Type B pancreatic cell (in vitro differentiated cells): ENCODE measurements at places on chromosomes 3 and 15. TPM values are rescaled to one million over a fixed set of nuclear protein-coding genes. Genes with fewer than 3 reads are reported as not detected.
A peak's percentile ranks its signal among the peaks of the same experiment; 100 is the strongest.

Gene BUB1B
- 21.8 and 69.5 TPM in 2 replicates for total RNA-seq

DNA sequence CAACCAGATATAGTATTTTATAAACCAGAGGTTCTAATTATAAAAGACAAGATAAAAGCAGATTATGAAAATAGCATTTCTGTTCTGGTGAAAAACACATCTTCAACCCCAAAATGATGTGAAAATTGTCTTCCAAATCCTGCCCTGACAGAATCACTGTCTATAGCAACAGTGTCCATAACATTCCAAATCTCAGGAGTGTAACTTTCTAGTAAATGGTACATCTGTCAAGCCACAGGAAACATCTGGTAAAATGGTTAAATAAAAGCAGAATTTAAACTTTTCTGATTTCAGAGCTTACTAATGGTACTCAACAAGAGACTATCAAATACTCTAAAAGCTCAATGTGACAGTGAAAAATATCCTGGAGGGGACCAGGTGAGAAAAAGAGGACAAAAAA, 60.5 kb downstream of the VGLL4 start:
- peak overlapping the region; percentile 89 for H3K27ac ChIP-seq
- no peak for DNase-seq
- no peaks in the 10 kb centered on the region for H3K27me3 ChIP-seq
- peaks cover 82% of the 10 kb centered on the region for H3K4me1 ChIP-seq

Gene VGLL3
- total RNA-seq = 11.1 and 25.3 TPM in 2 replicates

Gene PLCL2
- total RNA-seq = 6.5 and 10.6 TPM in 2 replicates

DNA sequence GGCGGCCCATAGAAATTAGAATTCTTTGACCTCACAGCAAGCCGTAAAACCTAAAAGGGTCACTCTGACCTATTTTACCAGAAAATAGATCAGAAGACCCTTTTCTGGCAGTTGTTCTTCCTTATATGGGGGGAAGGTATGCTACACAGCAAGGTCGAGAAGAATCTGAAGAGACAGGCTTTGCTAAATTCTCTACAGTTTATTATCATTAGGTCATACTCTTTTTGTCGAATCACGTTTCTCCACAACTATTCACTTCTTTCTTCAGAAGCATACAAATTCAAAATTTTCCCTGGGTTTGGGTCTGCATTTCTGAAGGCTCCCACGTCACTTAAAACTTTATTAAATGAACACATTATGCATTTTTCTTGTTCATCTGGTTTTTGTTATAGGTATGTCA, 229.5 kb upstream of the GRM7 start:
- no peak overlapping the region for H3K4me3 ChIP-seq
- no peaks in the 10 kb centered on the region for H3K36me3 ChIP-seq
- H3K27ac ChIP-seq = peak overlapping the region; percentile 23
- no peaks in the 10 kb centered on the region for H3K4me1 ChIP-seq
- no peaks in the 10 kb centered on the region for H3K27me3 ChIP-seq

Gene SLC28A1
- 0.19 and 0.31 TPM in 2 replicates for total RNA-seq

DNA sequence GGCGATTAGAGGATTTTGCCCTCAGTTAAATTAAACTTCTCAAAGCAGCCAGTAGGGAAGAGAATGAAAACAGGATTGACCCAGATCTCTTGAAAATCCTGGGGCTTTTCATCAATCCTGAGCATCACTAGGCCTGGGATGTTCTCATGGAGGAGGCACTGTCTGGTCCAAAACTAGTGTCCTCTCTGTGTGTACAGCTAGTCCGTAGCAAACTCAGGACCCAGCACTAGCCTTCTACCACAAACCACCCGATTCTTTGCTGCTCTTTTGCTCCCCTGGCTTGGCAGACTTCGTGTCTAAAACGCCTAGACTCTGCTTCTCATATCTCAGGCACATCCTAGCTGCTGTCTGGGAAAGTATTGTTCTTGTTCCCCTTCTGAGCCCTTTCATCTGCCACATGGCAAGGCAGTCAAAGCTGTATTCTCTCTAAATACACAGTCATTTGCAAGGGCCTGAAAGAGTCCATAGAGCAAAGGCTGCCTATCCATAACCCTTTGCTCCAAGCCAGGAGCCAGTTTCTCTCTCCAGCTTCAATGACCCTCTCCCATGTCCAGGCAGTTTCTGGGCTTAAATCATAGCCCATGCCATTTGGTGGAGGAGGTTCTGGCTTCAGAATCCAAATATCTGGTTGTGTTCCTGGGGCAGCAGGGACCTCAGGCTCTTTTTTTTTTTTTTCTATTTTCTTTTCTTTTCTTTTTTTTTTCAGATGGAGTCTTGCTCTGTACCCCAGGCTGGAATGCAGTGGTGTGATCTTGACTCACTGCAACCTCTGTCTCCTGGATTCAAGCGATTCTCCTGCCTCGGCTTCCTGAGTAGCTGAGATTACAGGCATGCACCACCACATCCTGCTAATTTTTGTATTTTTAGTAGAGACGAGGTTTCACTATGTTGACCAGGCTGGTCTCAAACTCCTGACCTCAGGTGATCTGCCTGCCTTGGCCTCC, 52.4 kb downstream of the CDC25A start:
- no peak for DNase-seq
- no peaks in the 10 kb centered on the region for H3K36me3 ChIP-seq
- H3K27ac ChIP-seq = no peak overlapping the region
- H3K4me3 ChIP-seq = no peak overlapping the region
- no peaks in the 10 kb centered on the region for H3K27me3 ChIP-seq

DNA sequence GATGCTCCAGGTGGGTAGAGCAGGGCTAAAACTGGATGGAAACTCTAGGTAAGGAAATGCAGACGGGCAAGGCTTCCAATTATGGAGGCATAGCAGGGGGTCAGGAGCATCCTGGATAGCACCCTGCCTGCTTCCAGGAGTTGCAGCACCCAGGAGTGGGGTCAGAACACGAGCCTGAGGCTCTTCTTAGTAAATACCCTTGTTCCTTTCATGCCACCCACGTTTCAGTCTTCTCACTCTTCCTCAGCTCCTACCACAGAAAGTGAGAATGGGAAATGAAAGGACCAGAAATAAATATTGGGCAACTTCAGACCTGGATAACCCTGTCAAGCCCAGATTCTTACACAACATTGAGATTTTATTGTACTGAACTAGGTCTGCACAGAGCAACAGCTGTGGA, 16.4 kb downstream of the CCR1 start:
- H3K27ac ChIP-seq = no peak overlapping the region
- H3K4me1 ChIP-seq = no peaks in the 10 kb centered on the region
- no peaks in the 10 kb centered on the region for H3K27me3 ChIP-seq
- DNase-seq = no peak
- H3K4me3 ChIP-seq = no peak overlapping the region
- no peaks in the 10 kb centered on the region for H3K36me3 ChIP-seq

Gene CCR9
- total RNA-seq = not detected in 2 replicates

Gene SERINC4
- total RNA-seq = 0.14 and 0.17 TPM in 2 replicates

Gene DNAJC13
- 30.8 and 34.0 TPM in 2 replicates for total RNA-seq

- peaks cover 4% of the 10 kb centered on the region for H3K36me3 ChIP-seq
- peak overlapping the region; percentile 0 for H3K27ac ChIP-seq
- no peak overlapping the region for H3K4me3 ChIP-seq
Observed at GRCh38 chr15:57500979-57501576, 90.6 kb upstream of the MYZAP start.

- no peak overlapping the region for H3K4me3 ChIP-seq
- H3K36me3 ChIP-seq = peaks cover 12% of the 10 kb centered on the region
- no peak overlapping the region for H3K27ac ChIP-seq
- H3K27me3 ChIP-seq = no peaks in the 10 kb centered on the region
- DNase-seq = no peak
- H3K4me1 ChIP-seq = peaks cover 38% of the 10 kb centered on the region
Observed at GRCh38 chr3:66033241-66034138, 5.2 kb downstream of the MAGI1 start.

Gene ECE2
- not detected in 2 replicates for total RNA-seq

Gene TMCO5A
- total RNA-seq = not detected in 2 replicates

DNA sequence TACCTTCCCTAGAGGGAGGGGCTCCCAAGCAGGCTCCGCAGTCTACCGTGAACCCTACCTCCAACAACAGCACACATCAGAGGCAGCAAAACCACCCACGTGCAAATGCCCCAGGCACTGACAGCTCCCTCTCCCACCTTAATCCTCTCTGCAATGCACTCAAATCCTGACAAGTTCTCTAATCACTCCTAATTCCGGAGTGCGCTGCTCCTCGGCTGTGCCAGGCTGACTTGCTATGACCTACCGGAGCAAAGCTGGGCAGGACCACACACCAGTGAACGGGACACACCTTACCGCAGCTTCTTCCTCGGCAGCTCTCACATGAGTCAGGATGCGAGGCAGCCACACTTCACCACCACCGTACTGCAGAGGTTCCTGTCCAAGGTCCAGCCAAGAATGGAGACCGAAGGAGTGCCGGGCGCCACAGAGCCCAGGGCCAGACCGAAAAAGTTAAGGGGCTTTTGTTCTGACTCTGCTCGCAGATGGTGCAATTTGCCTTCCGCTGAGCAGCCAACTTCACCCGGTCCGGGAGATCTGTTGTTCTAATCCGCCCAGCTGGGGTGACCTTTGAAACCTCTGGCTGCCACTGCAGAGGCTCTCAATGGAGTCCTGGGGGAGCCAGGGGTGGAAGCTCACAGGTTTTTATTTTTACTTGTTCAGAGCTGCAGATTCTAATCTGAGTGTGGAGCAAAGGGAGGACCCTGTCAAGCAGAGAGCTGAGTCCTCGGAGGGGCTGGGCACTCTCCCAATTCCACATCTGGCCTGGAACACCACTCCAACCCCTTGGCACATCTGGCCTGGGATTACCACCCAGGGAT, 84.4 kb downstream of the MYLK start:
- no peak for DNase-seq
- peak overlapping the region; percentile 9 for H3K27ac ChIP-seq
- H3K36me3 ChIP-seq = no peaks in the 10 kb centered on the region
- peak overlapping the region; percentile 75 for H3K4me3 ChIP-seq
- H3K4me1 ChIP-seq = peaks cover 35% of the 10 kb centered on the region

GRCh38 chr3:9727743-9728142, 3.8 kb upstream of the BRPF1 start:
- H3K4me3 ChIP-seq = no peak overlapping the region
- no peaks in the 10 kb centered on the region for H3K36me3 ChIP-seq
- no peak overlapping the region for H3K27ac ChIP-seq
- peaks cover 35% of the 10 kb centered on the region for H3K27me3 ChIP-seq
- H3K4me1 ChIP-seq = peaks cover 12% of the 10 kb centered on the region

DNA sequence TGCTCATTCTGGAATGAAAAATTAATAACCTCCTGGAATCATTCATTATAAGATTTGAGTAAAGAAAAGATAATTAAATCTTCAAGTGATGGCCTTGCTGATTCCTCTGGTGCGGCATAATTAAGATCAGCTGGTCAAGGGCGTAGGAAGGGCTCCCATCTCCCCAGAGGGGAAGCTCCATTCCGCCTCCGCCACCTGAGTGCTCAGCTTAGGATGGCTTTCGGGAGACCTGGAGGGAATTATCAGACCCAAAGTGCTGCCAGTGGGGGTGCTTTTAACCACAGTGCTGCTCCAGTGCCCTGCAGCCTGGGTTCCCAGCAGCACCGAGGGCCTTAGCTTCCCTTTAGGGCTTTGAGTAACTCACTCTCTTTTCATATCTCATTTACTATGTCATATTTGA, 556.6 kb upstream of the RGMA start:
- H3K4me3 ChIP-seq = no peak overlapping the region
- H3K27ac ChIP-seq = no peak overlapping the region
- peaks cover 5% of the 10 kb centered on the region for H3K4me1 ChIP-seq
- H3K36me3 ChIP-seq = no peaks in the 10 kb centered on the region

GRCh38 chr3:13896473-13897154, 16.7 kb upstream of the WNT7A start:
- peak; percentile 62 for DNase-seq
- no peak overlapping the region for H3K27ac ChIP-seq
- no peaks in the 10 kb centered on the region for H3K36me3 ChIP-seq
- peaks cover 4% of the 10 kb centered on the region for H3K4me1 ChIP-seq
- H3K27me3 ChIP-seq = peaks cover 45% of the 10 kb centered on the region

Gene SUCNR1
- total RNA-seq = 0.75 TPM in 1 of 2 replicates, not detected in the other

GRCh38 chr3:141942006-141942405, 65.6 kb downstream of the ATP1B3 start:
- H3K4me1 ChIP-seq = peaks cover 8% of the 10 kb centered on the region
- no peaks in the 10 kb centered on the region for H3K36me3 ChIP-seq
- DNase-seq = no peak
- H3K27me3 ChIP-seq = no peaks in the 10 kb centered on the region
- H3K4me3 ChIP-seq = no peak overlapping the region
- peak overlapping the region; percentile 8 for H3K27ac ChIP-seq

Gene GPR15
- total RNA-seq = not detected in 2 replicates

- no peaks in the 10 kb centered on the region for H3K36me3 ChIP-seq
- H3K27ac ChIP-seq = peak overlapping the region; percentile 42
- peaks cover 30% of the 10 kb centered on the region for H3K4me1 ChIP-seq
- H3K27me3 ChIP-seq = no peaks in the 10 kb centered on the region
- peak overlapping the region; percentile 43 for H3K4me3 ChIP-seq
Observed at GRCh38 chr3:116288485-116288884, 156.8 kb downstream of the LSAMP start.

Gene TEX55
- not detected in 2 replicates for total RNA-seq

GRCh38 chr15:63519548-63520178, 15.3 kb downstream of the USP3 start:
- no peaks in the 10 kb centered on the region for H3K27me3 ChIP-seq
- H3K36me3 ChIP-seq = no peaks in the 10 kb centered on the region
- H3K27ac ChIP-seq = no peak overlapping the region
- H3K4me3 ChIP-seq = no peak overlapping the region

DNA sequence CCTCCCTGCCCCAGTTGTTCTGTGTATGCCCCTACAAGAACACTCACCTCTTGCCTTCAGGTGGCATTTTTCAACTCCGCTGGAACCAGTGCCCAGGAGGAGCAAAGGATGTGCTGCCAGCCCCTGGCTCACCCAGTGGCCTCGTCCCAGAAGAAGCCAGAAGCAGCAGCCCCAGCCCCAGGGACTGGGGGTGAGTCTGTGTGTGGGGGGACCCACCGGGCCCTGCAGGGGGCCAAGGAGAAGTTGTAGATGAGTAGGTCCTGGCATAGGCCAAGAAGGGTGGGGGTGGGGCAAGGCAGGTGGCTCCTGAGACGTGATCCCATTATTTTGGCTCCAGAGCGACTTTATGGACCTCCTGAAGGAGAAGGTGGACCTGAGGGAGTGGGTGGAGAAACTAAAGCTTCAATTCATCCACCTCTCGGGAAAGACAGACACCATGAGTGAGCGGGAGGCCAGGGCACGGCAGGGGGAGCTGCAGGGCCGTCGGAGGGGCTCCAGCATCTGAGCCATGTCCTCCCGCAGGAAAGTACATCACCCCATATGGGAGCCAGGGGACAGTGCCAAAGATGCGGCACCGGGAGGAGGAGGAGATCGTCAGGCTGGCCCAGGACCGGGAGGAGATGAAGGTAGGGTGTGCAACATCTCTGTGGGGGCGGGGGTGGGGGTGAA, 29.3 kb downstream of the NGRN start:
- peaks cover 6% of the 10 kb centered on the region for H3K4me1 ChIP-seq
- H3K27me3 ChIP-seq = peaks cover 5% of the 10 kb centered on the region
- H3K4me3 ChIP-seq = no peak overlapping the region
- DNase-seq = no peak
- no peaks in the 10 kb centered on the region for H3K36me3 ChIP-seq

Gene TUSC7
- not detected in 2 replicates for total RNA-seq

- peaks cover 3% of the 10 kb centered on the region for H3K4me1 ChIP-seq
- no peaks in the 10 kb centered on the region for H3K27me3 ChIP-seq
- no peak for DNase-seq
- H3K36me3 ChIP-seq = no peaks in the 10 kb centered on the region
Observed at GRCh38 chr3:69130689-69131088, 8.3 kb upstream of the LMOD3 start.

Gene STARD5
- 7.8 and 15.1 TPM in 2 replicates for total RNA-seq
